ENCODE measurements at places on chromosomes 3 and 15.

DNA sequence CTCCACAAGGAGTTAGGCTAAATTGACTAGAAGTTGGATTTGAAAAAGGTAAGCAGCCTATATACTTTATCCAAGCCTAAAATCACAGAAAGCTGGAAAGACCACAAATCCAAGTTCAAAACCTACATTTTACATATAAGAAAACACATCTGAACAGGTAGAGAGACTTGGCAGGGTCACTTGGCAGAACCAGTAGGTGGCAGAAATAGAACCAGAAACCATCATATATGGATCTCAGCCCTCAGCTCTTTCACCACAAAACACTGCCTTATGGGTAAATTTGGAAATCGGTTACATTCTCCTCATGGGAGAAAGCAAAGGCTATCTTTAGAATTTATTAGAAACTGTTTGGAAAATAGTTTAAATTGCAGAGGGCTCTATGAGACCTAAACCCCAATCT is 44.2 kb downstream of the MKRN2 start:
- DNase-seq = no peak

GRCh38 chr3:126960604-126960995 is 22.3 kb upstream of the PLXNA1 start:
- DNase-seq = no peak

DNA sequence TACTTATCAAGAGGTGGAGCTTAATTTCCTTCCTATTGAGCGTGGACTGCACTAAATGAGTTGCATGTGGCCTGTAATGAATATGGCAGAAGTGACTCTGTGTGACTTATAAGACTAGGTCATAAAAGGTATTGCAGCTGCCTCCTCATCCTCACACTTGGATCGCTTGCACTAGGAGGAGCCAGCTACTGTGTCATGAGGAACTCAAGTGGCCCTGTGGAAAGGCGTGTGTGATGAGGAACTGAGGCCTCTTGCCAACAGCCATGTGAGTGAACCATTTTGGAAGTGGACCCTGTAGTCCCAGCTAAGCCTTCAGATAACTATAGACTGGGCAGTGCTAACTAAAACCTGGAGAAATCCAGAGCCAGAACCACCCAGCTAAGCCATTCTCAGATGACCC is 7.1 kb upstream of the SLC30A4 start:
- DNase-seq = no peak

DNA sequence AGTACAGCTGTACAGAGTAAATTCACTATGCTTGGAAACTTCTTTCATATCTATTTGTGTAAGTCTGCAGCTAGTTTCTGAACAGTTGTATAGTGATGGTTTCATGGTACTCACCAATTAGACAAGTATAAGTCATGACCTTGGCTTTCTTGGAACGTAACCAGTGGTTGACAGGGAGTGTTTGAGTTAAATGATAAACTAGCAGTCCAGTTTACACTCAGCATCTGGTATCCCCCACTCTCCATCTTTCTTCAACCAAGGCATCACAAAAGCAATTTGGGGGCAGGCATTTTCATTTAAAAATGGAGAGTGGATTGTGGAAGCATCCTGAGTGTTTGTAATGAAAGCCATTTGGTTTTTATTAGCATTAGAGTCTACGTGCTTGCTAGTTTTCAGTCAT is 26.0 kb downstream of the MME start:
- DNase-seq = no peak

- peak; percentile 54 for DNase-seq
These were observed 5.2 kb upstream of the PRKCD start for GRCh38 chr3:53155760-53156159.

- peak; percentile 82 for DNase-seq
These were observed 901.4 kb downstream of the MCTP2 start for GRCh38 chr15:95132774-95133173.

DNA sequence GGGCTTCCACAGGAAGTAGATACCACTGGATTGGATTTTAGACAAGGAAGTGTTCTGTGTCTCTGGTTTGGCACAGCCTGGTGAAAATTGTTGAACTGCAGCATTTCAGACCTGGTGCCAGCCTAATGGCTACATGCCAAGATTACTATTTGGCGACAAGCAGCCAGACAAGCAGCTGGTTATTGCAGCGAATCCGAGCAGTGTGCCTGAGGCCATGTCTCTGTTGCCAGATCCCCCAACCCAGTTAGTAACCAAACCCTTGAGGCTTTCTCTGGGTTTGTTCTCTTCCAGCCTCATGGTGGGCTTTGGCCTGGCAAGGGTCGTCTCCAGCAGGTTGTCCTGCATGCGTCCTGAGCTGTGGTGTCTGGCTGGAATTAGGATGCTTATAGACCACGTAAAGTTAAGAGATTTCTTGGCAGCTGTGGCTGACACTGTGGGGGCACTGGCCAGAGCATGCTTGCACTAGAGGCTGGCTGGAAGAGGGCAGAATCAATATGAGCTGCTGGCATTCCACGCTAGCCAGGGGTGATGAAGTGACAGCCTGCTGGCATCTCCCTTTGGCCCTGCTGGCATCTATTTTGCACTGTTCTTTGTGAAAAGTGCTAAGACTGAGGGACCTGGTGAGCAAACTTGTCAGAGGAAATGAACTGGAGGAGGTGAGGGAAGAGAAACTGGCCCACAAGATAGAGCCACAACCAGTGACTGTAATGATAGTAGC is 172.6 kb downstream of the RBMS3 start:
- DNase-seq = peak; percentile 26

- no peak for DNase-seq
These were observed 143.8 kb downstream of the TPRA1 start for GRCh38 chr3:127446756-127447155.

- DNase-seq = no peak
These were observed 14.4 kb downstream of the DAG1 start for GRCh38 chr3:49484471-49484870.

- no peak for DNase-seq
These were observed 2.6 kb downstream of the ZNF710 start for GRCh38 chr15:90003736-90004135.

GRCh38 chr15:92611995-92612745 is 43.4 kb downstream of the FAM174B start:
- no peak for DNase-seq

- DNase-seq = peak; percentile 18
These were observed 216.8 kb downstream of the VGLL3 start for GRCh38 chr3:86774082-86774691.

DNA sequence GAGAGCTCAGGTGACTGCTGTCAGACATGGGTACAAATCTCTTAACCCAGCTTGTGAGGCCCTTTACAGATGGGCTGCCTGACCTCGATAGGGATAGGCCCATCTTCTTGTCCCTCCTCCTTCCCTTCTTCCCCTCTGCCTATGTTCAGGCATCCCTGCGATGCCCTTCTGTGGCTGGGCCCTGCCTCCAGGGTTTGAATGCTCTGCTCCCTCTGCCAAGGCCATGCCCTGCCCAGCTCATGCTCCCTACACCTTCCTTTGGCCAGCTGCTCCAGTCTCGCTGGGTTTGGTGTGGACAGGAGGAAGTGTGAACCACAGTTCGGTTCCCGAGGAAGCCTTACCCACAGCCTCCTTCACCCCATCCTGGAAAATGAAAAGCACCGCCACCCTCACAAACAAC is 4.3 kb downstream of the FYCO1 start:
- no peak for DNase-seq

DNA sequence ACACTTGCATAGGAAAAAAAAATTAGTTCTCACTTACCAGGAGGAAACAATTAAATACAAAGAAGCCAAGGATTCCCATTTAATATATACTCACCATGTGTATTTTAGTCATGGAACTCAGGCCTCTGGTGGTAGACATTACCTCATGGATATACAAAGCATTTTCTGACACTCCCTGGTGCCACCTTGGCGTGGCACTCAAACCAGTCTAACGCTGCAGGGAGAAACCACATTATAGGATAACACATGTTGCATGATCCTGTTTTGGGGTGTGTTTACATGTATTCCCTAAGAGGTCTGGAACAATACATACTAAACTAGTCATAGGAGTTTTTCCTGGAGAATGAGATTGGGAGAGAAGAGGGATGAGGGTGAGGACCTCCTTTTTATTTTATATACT is 5.9 kb upstream of the RTF1 start:
- DNase-seq = no peak

GRCh38 chr3:72582211-72582878 is 265.9 kb downstream of the SHQ1 start:
- DNase-seq = no peak

- DNase-seq = no peak
These were observed 327.3 kb upstream of the GBE1 start for GRCh38 chr3:82088749-82089148.

DNA sequence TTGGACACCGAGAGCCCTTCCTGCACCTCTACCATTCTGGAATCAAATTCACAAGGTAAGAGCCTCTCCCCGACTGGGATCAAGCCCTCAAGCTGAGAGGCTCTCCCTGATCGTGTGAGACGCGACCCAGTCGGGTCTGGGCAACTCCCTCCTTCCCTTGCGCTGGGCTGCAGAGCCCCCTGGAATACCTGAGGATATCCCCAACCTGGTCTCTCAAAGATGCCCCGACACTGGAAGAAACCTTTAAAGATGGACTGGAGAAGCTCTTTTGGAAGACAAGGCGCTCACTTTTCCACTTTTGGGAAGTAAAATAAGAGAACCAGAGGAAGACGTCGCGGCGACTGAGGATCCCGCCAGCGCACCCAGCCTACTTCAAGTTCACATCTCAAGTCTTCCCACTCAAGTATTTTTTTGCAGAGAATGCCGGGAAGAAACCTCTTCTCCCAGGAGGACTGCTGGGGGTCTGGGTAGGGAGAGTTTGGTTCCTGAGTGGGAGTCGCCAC is 33.8 kb downstream of the ZIC4 start:
- DNase-seq = no peak

DNA sequence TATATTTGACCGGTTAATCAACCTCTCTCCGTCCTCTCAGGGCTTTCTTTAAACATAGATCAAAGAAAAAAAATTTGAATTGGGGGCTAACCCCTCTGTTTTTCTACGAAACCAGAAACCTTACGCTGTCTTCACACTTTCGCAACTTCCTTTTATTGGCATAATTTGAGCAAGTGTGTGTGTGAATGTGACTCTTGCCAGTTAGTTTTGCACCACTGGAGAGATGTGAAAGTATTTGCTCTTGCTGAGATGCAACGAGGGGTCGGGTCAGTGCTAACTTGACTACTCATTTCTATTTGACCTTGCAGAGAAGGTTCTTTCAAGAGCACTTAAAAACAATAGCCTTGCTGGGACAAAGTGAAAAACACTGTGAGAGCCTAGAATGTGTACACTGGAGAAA is 81.2 kb downstream of the FAM43A start:
- no peak for DNase-seq
